ENCODE measurements at places on chromosomes 2 and 18.

- peak; percentile 76 for DNase-seq
These were observed 9.3 kb upstream of the THADA start for GRCh38 chr2:43605079-43605655.

- DNase-seq: no peak
These were observed 17.6 kb downstream of the NEB start for GRCh38 chr2:151716721-151717120.

GRCh38 chr18:27546991-27547390 is 361.9 kb upstream of the CHST9 start:
- no peak for DNase-seq

DNA sequence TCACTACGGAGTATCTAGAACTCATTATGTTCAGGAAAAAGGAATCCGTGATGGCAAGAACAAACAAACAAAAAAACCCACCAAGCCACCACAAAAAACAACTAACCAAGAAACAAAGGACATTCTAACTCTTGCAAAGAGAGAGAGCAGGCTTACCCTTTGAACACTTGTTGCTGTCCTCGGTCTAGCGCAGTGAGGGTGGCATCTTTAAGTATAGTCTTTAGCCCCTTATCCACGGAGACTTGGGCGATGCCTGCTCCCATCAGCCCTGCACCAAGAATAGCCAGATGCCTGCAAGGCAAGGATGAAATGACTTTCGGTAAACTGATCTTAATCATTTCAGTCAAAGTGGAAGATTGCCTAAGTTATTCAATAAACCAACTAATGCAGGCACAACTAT is 31.0 kb downstream of the GAREM2 start:
- no peak for DNase-seq

DNA sequence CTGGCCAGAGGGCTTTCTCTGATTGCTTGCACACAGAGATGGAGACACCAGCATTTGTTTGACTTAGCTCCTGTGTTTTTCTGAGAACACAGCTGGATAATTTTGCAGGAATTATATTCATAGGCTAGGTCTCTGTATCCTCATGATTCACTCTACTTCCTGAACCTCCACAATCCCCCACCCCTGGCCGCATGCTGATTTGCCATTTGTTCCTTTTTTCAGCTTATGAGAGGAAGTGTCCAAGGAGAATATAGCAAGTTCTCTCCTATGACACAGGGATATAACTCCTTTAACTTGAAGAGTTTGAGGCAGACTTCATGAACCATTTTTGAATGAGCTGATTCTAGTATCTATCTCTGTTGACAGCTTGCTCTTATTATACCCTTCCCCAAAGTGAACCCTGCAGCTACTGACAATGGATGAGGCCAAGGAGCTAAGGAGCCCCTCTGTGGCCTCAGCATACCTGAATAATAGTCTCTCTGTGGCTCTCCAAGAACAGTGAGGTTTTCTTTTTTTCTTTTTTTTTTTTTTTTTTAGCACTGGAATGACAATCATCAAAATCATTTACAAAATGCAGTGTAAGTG is 15.4 kb downstream of the CAVIN2 start:
- DNase-seq: no peak

DNA sequence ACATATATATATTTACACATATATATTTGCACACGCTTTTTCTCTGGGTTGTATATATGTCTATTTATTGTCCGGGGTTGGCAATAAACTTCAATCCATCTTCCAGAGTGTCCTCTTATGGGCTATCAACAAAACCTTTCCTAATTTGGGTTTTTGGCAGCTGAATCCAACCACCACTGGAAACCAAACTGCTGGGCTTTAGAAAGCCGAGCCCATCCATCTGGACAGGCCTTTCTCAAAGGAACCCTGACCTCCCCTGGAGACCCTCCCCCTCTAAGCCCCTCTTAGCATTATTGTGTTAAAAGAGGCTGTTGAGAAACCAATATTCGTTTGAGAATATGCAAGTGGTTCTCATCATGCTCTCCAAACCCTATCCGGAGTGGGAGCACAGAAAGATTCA is 153.6 kb downstream of the NRP2 start:
- DNase-seq: no peak

Data from hepatocyte (in vitro differentiated cells).